ENCODE measurements at places on chromosomes 5 and 9. TPM values are rescaled to one million over a fixed set of nuclear protein-coding genes. Genes with fewer than 3 reads are reported as not detected.

The TAF11L10 gene
- not detected for total RNA-seq

The FCN2 gene
- total RNA-seq = not detected

The GPR21 gene
- not detected for total RNA-seq

The ARL15 gene
- total RNA-seq = 16.5 TPM

The MRPL50 gene
- 7.2 TPM for total RNA-seq

The PCDHGA4 gene
- 0.69 TPM for total RNA-seq

The FCN1 gene
- not detected for total RNA-seq

The SPINK4 gene
- not detected for total RNA-seq

The FBXL7 gene
- not detected for total RNA-seq

GRCh38 chr9:83274787-83275186 is 211.8 kb upstream of the RASEF start:
- no peak for DNase-seq

GRCh38 chr5:120354126-120354525 is 110.0 kb upstream of the PRR16 start:
- no peak for DNase-seq

GRCh38 chr9:93276973-93277372 is 93.0 kb downstream of the WNK2 start:
- DNase-seq = no peak

DNA sequence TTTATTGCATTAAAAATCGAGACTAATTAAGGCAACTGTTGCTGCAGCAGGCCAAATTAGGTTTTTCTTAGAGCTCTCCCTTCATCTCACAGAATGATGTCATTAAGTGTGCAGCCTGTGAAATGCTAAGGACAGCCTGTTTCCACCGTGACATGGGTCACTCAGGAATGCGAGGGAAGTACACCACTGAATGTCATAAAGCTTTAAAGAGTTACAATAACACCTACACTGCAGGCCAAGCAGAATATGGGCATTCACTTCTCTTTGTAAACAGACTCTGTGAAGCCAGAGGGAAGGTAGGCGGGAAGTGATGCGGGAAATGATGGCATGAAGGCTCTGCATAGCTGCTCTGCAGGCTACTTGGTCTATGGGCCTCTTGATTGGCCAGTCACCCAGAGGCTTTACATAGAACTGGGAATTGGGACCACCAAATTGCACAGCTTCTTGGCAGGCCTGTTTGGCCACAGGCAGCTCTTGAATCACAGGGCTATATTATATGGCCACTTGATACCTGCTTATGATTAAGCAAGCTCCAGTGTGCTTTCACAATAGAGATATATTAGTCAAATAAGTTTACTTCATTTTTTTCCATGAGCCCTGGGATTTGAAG is 28.4 kb upstream of the AOPEP start:
- DNase-seq = no peak

DNA sequence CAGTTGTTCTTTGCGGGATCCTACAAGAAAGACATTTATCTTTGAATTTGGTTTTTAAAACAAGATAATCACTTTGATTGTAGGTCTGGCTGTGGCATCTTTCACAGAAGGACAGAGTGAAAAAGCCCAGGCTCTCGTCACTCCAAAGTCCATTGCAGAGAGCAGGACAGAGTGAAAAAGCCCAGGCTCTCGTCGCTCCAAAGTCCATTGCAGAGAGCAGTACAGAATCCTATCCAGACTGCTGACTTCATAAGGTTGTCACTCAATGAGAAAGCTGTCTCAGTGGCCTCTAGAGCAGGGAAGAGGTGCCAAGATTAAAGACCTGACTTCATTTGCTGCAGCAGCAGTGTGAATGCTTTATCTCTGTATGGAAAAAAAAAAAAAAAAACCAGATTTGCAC is 16.3 kb upstream of the GPX8 start:
- DNase-seq = no peak

DNA sequence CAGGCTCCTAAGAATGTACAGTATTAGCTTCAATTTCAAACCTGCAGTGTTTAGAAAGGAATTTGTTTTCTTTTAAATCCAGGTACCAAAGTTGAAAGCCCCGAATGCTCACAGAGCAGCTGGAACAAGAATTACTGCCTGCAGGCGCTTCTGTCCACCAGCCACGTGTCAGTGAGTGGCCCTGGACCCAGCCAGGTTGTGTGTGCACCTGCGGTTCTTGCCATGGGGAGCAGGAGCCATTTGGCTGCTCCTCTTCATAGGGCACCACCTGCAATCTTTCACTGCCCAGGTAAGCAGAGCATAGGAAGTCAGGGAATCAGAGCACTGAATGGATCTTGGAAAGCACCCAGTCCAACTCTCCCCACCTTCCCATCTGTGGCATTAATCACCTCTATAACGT is 79.5 kb upstream of the PIP5K1B start:
- DNase-seq = no peak

- no peak for DNase-seq
These were observed 112.6 kb downstream of the CACNA1B start for GRCh38 chr9:137989999-137990715.

DNA sequence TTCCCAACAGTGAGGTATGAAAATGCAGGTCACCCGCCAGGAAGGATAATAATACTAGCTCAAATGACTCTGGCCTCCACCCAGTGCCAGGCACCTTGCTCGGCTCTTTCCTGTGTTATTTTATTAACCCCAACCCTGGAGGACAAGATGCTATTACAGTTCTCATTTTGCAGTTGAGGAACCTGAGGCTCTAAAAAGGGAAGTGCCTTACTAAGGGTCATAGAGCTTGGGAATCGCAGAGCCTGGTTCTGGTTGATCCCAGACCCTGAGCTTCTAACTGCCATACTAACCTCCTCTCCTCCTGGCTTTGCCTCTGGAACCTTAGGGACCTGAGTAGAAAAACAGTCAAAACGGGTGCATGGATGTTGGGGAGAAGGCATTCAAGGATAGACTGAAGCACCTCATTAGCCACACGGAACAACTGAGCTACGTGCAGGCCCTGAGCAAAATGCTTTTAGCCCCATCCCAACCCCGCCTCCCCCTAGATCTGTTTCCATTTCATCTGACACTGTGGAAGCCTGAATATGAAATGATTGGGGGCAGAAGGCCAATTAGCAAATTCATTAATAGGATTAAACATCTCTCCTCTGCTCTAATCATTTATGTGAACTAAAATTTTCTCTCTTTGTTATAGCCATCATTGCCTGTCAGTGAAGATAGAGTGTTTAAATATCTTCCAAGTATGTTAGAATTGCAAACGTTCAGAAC is 7.9 kb downstream of the KCNIP1 start:
- DNase-seq = no peak

- DNase-seq = no peak
These were observed 26.6 kb upstream of the ATP6V1G1 start for GRCh38 chr9:114560956-114561355.

DNA sequence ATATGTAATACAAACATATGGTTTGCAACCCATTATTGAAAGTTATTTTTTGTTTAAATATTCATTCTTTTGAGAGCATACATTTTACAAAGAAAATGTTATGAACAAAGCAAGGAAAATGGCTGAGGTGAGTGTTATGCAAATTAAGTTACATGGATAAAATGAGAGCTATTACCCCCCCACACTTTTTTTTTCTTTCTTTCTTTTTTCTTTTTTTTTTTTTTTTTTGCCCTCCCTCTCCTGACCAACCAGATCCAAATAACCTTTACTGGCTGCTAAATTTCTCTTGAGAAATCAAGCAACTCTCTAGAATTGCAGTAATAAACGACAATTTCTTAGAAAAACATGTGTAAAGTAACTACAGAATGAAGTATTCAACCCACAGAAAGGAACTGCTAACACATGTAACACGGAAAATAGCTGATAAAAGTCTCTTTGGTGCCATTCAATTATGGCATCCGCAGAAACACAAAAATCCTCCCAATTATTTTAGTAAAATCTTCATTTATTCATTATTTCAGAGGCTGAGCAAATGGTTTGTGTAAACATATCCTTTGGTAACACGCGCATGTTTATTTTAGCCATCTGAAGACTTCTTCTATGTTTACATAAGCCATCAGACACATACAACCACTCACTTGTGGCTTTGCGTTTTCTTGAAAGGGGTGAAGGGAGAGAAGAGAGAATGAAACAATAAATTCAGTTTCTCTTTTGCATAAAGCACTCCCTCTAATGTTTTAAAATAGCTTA is 216.1 kb downstream of the NFIB start:
- no peak for DNase-seq

DNA sequence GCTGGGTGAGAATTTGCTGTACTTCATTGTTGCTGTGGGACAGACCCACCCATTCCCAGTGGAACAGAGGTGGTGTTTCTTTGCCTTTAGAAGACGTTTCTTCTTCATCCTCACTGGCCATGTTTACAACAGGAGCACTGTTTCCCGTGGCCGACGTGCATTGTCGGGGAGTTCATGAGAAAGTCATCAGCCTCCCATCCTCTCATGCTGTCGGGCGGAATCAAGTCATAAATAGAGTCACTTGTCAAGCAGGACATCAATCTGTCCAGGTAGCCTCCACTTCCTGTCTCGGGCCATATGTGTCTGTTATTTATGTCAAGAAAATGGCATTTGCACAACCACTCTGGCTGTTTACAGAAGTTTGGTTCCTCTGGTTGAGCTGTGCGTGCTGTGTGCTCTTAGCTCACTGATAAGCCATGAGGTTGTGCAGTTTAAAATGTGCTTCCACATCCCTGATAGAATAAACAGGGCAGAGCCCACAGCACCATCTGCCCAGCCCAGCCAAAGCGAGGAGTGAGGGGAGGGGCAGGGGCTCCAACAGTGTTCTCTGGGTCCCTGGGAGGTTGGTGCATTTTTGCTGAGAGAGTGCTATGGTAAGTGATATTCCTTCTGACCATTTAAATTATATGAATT is 401.9 kb upstream of the IRX2 start:
- no peak for DNase-seq

DNA sequence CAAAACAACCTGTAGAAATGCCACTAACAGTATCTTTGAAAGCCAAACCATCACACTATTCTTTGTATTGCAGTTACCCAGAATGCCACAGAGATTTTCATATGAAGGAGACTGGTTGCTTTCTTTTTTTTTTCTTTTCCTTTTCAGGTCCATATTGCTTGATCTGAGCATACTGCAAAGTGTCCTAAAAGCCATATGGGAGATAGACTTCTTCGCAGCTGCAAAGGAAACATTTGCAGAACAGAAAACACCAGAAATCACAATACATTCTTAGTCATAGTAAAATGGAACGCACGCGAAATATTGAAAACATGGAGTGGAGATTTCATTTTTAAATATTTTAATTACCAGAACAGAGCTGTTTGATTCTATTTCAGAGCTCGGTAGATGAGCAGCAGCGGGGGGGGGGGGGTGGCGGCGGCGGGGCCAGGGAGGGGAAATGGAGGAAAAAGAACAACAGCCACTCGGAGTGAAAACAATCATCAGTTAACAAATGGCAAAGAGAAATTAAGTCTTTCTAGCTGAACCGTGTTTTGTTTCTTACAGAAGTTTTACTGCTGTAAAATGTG is 284.1 kb downstream of the NFIB start:
- no peak for DNase-seq

- no peak for DNase-seq
These were observed 126.1 kb downstream of the NPR3 start for GRCh38 chr5:32837211-32837610.

GRCh38 chr5:172450861-172451695 is 3.2 kb downstream of the SH3PXD2B start:
- no peak for DNase-seq

DNA sequence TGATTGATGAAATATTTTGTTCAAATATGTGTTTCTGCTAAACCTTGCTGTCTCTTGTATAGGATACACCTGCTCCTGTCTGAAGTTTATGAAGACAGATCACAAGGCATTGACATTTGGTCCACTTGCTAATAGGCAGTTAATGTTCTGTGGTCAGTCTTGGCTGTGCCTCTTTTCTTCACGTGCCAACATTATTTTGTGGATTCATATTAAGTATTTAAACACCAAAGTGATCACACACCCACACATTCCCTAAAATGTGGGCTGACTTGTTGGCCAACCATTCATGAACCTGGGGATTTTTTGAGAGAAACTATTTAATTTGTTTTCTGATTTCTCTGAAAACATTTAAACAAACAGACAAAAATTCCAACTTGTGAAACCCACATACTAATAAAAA is 33.7 kb downstream of the ZNF462 start:
- DNase-seq = no peak

DNA sequence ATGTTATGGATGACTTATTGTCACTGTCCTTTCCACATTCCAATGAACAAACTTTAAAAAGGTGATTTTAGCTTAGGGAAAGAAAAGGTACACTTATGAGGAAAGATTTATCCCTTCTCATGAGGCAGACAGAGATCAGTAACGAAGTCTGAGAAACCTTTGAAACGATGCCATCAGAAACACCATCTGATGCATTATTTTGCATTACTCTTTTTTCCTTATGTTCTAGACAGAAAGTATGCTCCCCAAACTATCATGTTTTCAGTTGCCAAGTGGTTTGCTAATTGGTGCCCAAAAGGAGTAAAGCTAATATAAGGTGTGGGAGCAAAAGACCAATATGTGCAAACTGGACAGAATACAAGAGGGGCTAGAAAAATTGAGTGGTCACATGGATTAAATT is 397.7 kb upstream of the RIOK2 start:
- DNase-seq = no peak

- DNase-seq = no peak
These were observed 7.7 kb upstream of the CPEB4 start for GRCh38 chr5:173880306-173880985.

All from Panc1 (cell line).